ENCODE measurements at places on chromosomes 12 and 14. TPM values are rescaled to one million over a fixed set of nuclear protein-coding genes. Genes with fewer than 3 reads are reported as not detected.

GRCh38 chr12:50979369-50980052 is 27.2 kb downstream of the HIGD1C start:
- H3K36me3 ChIP-seq, result no peaks in the 10 kb centered on the region
- H3K27me3 ChIP-seq, result no peaks in the 10 kb centered on the region
- no peak overlapping the region for H3K4me3 ChIP-seq
- H3K4me1 ChIP-seq, result no peaks in the 10 kb centered on the region

The KRT8 gene
- total RNA-seq, result not detected

DNA sequence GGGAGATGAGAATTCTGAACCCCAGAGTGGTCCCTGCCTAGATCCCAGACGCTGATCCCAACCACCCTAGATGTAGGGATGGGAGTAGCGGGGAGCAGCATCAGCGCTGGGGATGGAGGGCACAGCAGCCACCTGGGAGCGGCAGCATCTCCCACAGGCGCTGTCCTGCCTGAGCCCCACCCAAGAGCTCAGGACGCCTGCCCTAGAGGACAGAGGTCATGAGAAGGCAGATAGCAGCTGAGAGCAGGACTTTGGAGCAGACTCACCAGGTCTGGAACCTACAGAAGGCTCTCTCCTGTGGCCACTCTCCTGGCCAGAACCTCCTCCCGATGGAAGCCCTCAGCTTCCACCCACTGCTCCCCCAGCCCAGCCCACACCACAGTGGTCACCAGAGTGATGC is 7.2 kb downstream of the CCDC85C start:
- no peak for DNase-seq
- H3K4me3 ChIP-seq, result no peak overlapping the region
- no peaks in the 10 kb centered on the region for H3K27me3 ChIP-seq
- H3K4me1 ChIP-seq, result peaks cover 20% of the 10 kb centered on the region
- no peaks in the 10 kb centered on the region for H3K36me3 ChIP-seq

GRCh38 chr14:52259434-52259833 is 8.1 kb upstream of the PTGDR start:
- no peak overlapping the region for H3K4me3 ChIP-seq
- H3K36me3 ChIP-seq, result no peaks in the 10 kb centered on the region
- no peak overlapping the region for H3K27ac ChIP-seq
- H3K27me3 ChIP-seq, result no peaks in the 10 kb centered on the region

The DLGAP5 gene
- total RNA-seq, result 38.8 TPM

DNA sequence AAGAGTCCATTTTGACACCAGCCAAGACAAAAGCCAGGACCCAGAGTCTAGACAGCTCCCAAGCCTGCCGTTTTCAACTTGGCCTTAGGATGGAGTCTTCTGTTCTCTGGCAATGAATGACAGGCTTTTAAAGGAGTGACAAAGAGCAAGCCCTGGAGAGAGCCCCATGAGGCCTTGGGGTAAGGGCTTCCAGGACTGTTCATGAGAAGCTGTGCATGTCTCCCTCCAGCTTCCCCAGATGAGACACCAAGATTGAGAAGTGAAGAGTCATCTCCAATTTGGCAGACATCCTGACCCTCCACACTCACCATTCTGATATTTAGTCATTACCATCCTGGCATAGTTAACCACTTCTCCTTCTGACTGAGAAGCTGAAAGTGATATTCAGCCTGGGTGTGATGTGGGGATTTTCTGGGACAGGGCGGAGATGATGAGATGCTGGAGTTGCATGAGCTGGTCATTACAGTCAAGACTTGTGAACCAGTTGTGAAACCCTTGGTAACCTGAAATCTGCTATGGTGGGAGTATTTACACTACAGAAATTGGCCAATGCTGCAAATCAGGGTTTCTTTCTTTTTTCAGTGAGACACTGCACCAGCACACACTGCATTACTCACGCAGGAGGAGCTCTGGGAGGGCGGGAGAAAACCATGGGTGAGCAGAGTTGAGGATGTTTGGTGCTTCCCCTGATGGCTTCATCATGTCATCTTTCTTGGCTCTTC is 77.8 kb downstream of the VCPKMT start:
- no peak overlapping the region for H3K4me3 ChIP-seq
- H3K27me3 ChIP-seq, result no peaks in the 10 kb centered on the region
- DNase-seq, result peak; percentile 56
- no peaks in the 10 kb centered on the region for H3K36me3 ChIP-seq
- peaks cover 53% of the 10 kb centered on the region for H3K4me1 ChIP-seq

The PRB3 gene
- not detected for total RNA-seq

- H3K4me1 ChIP-seq, result no peaks in the 10 kb centered on the region
- peaks cover 8% of the 10 kb centered on the region for H3K27me3 ChIP-seq
- H3K4me3 ChIP-seq, result no peak overlapping the region
- H3K27ac ChIP-seq, result no peak overlapping the region
- no peaks in the 10 kb centered on the region for H3K36me3 ChIP-seq
Measured at GRCh38 chr12:52787324-52788191, 8.4 kb downstream of the KRT3 start.

The KRT79 gene
- total RNA-seq, result not detected

The SMCO2 gene
- not detected for total RNA-seq

DNA sequence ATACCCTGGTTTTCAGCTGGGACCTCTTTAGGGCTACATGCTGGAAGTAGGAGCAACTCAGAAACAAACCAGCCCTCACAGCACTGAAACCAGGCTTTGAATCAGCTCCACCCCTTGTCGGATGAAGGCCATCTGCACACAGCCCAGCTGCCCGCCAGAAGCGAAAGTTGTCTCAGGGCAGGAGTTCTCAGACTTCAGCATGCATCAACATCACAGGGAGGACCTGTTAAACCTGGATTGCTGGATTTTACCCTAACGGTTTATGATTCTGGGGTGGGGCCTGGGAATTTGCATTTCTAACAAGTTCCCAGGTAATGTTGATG is 10.9 kb downstream of the SYNDIG1L start:
- peaks cover 4% of the 10 kb centered on the region for H3K27me3 ChIP-seq
- no peak overlapping the region for H3K27ac ChIP-seq
- no peaks in the 10 kb centered on the region for H3K36me3 ChIP-seq
- no peak overlapping the region for H3K4me3 ChIP-seq
- H3K4me1 ChIP-seq, result no peaks in the 10 kb centered on the region

DNA sequence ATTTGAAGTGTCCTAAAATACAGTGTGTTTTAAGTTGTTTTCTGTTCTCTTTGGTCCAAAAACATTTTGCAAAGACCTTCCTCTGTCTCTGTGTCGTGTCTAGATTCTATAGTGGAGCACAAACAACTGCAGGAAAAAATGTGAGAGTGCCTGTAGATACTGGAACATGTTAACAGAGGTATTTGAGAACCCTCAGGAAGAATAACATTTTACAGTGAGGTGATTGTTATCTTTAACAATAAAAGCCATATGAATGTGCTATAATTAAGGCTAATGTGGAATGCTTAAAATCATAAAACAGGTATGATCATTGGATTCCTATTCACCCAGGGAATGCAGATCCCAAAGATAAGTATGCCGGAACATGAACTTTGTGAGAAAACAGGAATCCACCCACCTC is 98.0 kb downstream of the SAMD4A start:
- peaks cover 11% of the 10 kb centered on the region for H3K27me3 ChIP-seq
- no peaks in the 10 kb centered on the region for H3K36me3 ChIP-seq
- H3K27ac ChIP-seq, result no peak overlapping the region
- no peak for DNase-seq
- peaks cover 6% of the 10 kb centered on the region for H3K4me1 ChIP-seq

- H3K27ac ChIP-seq, result no peak overlapping the region
- no peaks in the 10 kb centered on the region for H3K27me3 ChIP-seq
- H3K36me3 ChIP-seq, result no peaks in the 10 kb centered on the region
- peak; percentile 84 for DNase-seq
- peak overlapping the region; percentile 22 for H3K4me3 ChIP-seq
- H3K4me1 ChIP-seq, result peaks cover 33% of the 10 kb centered on the region
Measured at GRCh38 chr14:60753264-60754119, 18.9 kb downstream of the MNAT1 start.

- H3K4me1 ChIP-seq, result peaks cover 54% of the 10 kb centered on the region
- H3K27me3 ChIP-seq, result peaks cover 76% of the 10 kb centered on the region
- H3K27ac ChIP-seq, result no peak overlapping the region
- no peaks in the 10 kb centered on the region for H3K36me3 ChIP-seq
Measured at GRCh38 chr12:54051026-54051842, 2.4 kb upstream of the HOXC4 start.

DNA sequence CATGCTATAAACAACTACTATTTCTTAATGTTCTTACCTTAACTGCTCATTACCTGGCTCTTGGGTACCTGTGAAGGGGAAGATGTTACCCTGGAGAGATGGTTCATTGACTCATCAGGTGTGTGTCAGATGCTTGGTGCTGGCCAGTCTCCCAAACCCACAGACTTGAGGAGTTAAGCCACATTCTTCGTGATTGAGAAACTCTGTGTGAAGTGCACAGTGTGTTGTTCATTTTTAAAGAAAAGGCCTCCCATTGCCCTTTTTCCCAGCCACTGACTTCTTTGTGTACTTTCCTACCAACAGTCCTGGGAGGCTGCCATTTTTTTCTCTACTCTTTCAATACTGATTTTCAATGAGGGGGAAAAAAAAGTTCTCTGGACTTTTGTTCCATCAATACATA is 3.2 kb downstream of the MGST1 start:
- no peaks in the 10 kb centered on the region for H3K27me3 ChIP-seq
- no peaks in the 10 kb centered on the region for H3K4me1 ChIP-seq
- H3K27ac ChIP-seq, result no peak overlapping the region
- H3K4me3 ChIP-seq, result no peak overlapping the region
- DNase-seq, result no peak
- H3K36me3 ChIP-seq, result no peaks in the 10 kb centered on the region

DNA sequence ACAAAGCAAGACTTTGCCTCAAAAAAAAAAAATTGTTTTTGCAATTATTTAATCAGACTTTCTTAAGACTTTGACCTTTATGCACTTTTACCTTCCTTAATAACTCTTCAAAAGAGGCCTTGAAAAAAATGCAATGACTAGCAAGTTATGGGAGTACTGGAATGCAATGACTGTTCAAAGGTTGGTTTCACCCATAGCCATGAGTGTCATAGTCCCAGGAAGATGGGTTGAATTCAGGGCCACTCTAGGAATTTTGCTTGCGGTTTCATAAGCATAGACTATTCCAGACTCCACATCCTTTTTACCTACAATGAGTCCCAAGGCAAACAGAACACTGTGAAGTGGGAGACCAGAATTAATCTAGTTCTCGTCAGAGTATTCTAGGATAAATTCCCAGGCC is 29.4 kb upstream of the DENND5B start:
- no peaks in the 10 kb centered on the region for H3K4me1 ChIP-seq
- DNase-seq, result no peak
- no peaks in the 10 kb centered on the region for H3K27me3 ChIP-seq

DNA sequence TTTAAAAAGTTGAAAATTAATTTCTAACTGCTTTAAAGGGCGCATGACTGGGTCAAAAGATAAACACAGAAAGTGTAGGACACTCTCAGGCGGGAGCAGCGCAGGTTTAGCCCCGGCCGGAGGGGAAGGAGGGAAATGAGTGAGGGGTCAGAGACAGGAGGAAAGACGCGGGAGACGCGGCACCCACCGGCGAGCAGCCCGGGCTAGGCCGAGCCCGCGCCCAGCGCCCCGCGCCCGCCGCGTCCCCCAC is 591 bp downstream of the GXYLT1 start:
- DNase-seq, result no peak
- H3K4me1 ChIP-seq, result peaks cover 28% of the 10 kb centered on the region
- no peaks in the 10 kb centered on the region for H3K36me3 ChIP-seq
- peak overlapping the region; percentile 42 for H3K4me3 ChIP-seq

DNA sequence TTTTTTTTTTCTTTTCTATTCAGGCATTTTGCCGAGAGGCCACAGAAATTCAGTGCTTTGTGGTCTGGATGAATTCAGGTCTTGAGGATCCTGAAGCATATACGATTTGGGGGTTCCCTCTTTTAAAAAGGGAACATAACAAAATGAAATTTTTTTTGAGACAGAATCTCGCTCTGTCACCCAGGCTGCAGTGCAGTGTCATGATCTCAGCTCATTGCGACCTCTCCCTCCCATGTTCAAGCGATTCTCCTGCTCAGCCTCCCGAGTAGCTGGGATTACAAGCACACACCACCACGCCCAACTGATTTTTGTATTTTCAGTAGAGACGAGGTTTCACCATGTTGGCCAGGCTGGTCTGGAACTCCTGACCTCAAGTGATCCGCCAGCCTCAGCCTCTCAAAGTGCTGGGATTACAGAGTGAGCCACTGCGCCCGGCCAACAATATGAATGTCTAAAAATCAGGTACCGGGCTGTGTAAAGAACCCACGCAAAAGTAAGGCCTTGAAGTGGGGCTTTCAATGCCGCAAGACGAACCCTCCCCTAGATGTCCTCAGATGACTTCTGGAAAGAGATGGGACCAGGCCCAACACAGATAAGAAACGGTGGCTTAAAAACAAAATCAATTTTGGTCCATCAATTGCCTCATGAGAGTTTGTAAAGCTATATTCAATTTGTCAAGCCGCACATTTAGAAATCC is 30.0 kb downstream of the TESC start:
- H3K4me1 ChIP-seq, result peaks cover 5% of the 10 kb centered on the region
- no peaks in the 10 kb centered on the region for H3K27me3 ChIP-seq
- no peak overlapping the region for H3K27ac ChIP-seq
- H3K36me3 ChIP-seq, result no peaks in the 10 kb centered on the region
- H3K4me3 ChIP-seq, result no peak overlapping the region

The SERPINA9 gene
- total RNA-seq, result not detected

DNA sequence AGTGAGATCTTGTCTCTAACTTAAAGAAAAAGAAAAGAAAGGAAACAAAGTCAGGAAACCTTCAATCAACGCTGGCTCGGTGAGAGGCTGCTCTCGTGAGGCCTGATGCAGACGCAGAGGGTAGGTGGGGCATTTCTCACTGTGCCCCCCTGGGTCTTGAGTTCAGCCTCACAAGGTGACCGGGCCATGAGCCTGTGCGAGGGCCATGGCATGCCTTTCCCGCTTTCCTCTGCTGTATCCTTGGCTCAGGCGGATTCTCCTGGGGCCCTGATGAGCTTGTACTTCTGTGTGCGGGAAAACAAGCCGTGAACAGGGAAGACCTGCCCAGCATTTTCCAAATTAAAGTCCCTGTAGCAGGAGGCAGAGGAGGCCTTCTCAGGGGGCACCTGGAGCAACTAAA is 20.2 kb downstream of the ADGRD1 start:
- H3K4me3 ChIP-seq, result no peak overlapping the region
- no peaks in the 10 kb centered on the region for H3K36me3 ChIP-seq
- no peak for DNase-seq
- no peaks in the 10 kb centered on the region for H3K27me3 ChIP-seq
- H3K4me1 ChIP-seq, result no peaks in the 10 kb centered on the region

DNA sequence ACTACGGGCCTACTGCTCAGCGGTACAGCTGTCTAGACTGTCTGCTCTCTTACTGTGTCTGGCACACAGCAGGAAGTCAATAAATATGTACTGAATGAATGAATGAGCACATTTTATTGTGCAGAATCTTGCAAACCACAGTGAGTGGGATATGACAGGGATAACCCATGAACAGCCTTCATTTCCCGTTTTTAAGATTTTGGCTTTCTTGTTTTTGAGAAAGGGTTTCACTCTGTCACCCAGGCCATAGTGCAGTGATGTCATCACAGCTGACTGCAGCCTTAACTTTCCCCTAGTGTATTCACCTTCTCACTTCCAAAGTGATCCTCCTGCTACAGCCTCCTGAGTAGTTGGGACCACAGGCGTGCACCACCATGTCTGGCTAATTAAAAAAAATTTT is 203.1 kb downstream of the AEBP2 start:
- DNase-seq, result no peak
- H3K4me3 ChIP-seq, result no peak overlapping the region
- no peaks in the 10 kb centered on the region for H3K27me3 ChIP-seq
- H3K4me1 ChIP-seq, result no peaks in the 10 kb centered on the region
- no peak overlapping the region for H3K27ac ChIP-seq

The CAPRIN2 gene
- 11.5 TPM for total RNA-seq

The PIK3C2G gene
- not detected for total RNA-seq

GRCh38 chr12:40105515-40106201 is at the start of gene SLC2A13:
SLC2A13 (minus strand) TSS chr12:40106081; CDS start chr12:40105808, 273 bp downstream.
- H3K27me3 ChIP-seq, result no peaks in the 10 kb centered on the region
- no peaks in the 10 kb centered on the region for H3K36me3 ChIP-seq
- peak within 1 kb of the TSS; percentile 47 for H3K27ac ChIP-seq
- peak within 1 kb of the TSS; percentile 81 for H3K4me3 ChIP-seq
